NCI-H345 (cell line): ENCODE measurements at places on chromosomes 5 and 9.

GRCh38 chr5:12125895-12126294 is 221.6 kb upstream of the CTNND2 start:
- DNase-seq = no peak

GRCh38 chr5:103034662-103035392 is 85.1 kb downstream of the GIN1 start:
- DNase-seq = no peak

DNA sequence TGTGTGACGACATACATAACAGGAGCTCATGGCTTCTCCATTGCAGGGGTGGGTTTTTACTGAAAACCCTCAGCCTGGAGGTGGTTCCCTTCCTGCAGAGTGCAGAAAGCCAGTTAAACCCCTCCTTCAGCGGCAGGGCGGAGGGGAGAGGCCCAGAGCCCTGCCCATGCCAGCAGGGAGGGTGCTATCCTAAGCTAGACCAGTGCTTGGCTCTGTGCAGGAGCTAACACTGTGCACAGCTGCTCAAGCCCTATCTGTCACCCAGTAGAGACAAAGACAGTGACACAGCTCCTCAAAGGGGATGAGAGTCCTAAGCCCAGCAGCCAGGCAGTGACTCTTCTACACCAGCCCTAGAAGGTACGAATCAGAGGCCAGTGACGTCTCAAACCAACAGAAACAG is 70.0 kb upstream of the ZSWIM6 start:
- no peak for DNase-seq

DNA sequence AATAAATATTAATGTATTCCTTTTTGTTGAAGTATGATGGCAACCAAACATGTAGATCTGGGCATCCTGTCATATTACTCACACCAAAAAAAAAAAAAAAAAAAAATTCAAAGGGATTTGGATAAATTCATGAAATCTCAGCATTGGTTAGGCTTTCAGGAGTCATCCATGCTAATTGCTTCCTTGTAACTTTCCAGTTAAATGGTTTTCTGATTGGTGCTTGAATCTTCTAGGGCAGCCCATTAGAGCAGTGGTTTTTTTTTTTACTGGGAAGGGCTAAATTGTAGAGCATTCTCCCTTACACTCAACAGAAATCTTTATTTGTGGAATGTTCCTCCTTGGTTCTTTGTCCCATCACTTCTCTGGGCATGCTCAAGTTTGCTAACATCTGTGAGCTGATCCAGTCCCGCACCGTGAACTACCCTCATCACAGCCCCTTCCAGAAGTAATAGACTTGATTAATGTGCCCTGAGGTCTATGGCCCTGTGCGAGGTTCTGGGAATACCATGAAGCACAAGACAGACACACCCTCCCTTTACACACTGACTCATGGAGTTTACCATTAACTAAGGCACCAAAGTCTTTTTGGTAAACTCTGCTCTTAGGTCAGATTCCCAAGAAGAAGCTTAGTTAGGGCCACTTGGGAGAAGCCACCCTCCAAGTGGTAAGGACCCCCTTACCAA is 56.0 kb downstream of the RGS3 start:
- no peak for DNase-seq

DNA sequence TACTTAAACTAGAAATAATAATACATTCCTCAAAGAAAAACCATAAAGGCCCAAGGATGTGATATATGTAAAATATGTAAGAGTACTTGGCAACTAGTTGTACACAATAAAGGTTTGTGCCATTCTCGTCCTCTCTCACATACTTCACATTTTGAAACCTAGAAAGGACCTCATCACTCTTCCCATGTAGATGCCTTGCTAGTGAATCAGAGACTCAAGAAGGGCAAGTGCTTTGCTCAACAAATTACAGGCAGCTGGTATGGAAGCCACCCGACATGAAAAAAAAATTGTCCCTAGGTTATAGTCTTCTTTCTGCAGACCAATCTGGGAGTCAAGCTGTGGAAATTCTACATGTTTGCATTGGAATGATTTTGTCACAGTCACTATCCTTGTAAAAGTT is 31.7 kb downstream of the ADRB2 start:
- no peak for DNase-seq

DNA sequence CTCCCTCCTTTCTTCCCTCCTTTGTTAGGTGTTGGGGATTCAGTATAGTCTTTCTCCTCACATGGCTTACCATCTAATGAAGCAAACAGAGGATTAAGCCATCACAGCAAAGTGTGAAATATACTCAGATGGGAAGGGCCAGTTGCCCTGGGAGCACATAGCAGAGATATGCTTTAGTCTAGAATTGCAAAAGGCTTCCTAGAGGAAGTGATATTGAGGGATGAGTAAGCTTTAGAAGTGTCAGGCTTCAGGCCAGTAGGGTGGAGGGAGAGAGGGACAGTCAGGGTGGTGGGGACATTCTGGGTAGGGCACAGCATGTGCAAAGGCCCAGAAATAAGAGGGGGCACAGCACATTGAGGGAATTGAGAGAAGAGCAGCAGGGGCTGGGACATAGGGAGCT is 46.2 kb upstream of the GLRA1 start:
- DNase-seq = no peak

DNA sequence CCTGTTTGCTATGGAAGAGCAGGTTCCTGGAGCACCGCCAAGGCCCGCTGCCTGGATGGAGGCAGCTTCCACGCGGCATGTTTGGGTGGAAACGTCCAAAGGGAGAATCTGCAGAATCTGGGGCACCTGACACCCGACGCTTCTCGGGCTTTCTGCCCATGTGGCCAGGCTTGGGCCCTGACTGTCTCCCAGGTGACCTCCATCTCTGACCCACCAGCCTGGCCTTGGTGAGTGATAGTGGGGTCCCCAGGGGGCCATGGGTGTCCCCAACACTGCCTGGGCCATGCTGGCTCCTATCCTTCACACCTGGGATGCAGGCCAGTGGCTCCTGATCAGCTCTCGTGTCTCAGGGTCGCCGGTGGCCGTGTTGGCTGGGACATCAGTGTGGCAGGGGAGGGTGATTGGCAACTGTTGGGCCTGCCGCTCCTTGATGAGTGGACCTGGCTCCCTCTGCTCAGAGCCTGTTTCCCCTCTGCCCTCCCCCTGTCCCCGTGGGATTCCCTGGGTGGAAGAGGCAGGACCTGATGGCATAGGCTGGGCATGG is 34.0 kb downstream of the GLT6D1 start:
- no peak for DNase-seq

DNA sequence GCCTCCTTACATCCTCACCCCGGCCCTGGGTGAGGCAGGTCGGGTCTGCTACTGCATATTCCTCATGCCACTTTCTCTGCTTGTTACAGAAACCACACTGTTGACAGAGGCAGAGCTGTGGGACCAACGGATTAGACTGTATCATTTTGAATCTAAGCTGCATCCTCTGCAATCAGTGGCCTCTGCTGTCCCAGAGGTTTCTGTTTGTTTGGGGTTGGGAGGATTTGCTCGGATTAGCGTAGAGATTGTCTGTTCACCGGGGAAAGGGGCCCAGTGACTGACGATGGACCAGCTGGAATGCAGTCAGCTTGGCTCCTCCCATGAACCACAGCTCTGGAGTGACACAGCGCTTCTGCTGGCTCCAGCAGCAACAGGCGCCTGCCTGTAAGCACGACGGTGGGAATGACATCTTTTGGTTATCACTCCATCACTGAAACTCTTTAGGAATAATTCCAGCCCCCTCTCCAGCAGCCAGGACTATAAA is 37.3 kb upstream of the ADRA1B start:
- DNase-seq = no peak
